ENCODE measurements at places on chromosomes 6 and 20. TPM values are rescaled to one million over a fixed set of nuclear protein-coding genes. Genes with fewer than 3 reads are reported as not detected.

PGC gene
- 0.95 TPM for total RNA-seq

EPPIN gene
- total RNA-seq = not detected

SUMO4 gene
- total RNA-seq = 3.2 TPM

RFX6 gene
- not detected for total RNA-seq

All from esophagus squamous epithelium (tissue), 5 donors.